T-helper 22 cell (primary cell): ENCODE measurements at places on chromosomes 4 and X.

GRCh38 chrX:132622130-132622529, 133.3 kb upstream of the MBNL3 start:
- no peak for DNase-seq

DNA sequence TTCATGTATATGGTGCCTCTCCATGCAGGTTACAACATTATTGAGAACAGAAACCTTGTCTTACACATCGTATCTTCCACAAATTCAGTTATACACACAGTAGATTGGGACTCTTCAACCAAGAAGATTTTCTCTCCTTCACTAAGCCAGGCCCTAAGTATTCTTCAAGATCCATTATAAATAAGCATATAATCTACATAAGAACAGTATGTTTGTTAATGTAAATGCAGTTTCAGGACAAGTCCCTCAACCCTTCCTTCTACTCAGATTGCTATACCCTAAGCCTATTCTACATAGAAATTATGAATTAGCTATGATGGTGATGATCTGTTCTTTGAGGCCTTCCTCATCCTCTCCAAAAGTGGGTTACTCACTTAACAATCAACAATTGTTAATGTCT, 41.2 kb downstream of the COL4A6 start:
- DNase-seq, result no peak

GRCh38 chr4:184968784-184969201, 49.5 kb upstream of the HELT start:
- DNase-seq, result no peak

DNA sequence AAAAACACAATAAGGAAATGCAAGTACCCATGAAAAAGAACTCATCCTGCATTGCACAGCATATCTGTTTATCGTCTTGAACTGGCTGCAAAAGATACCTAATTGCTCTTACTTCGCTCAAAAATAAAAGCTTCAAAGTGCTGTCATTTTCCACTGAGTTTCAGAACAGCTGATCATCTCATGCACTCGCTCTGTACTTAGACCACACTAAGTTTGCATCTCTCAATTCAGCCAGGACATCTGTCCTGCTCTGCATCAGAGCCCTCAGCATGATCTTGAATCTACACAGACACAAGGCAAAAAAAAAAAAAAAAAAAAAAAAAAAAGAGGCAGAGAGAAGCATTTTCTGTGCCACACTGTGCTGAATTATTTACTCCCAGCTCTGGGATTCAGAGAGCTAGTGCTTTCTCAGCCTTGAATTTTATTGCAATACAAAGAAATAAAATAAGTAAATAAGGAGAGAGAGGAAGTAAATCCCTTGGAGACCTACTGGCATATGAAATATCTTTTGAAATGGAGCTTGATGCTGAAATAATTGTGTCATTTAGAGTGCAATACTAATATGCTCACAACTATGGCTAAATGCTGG, 81.3 kb downstream of the PPP1R2C start:
- no peak for DNase-seq

DNA sequence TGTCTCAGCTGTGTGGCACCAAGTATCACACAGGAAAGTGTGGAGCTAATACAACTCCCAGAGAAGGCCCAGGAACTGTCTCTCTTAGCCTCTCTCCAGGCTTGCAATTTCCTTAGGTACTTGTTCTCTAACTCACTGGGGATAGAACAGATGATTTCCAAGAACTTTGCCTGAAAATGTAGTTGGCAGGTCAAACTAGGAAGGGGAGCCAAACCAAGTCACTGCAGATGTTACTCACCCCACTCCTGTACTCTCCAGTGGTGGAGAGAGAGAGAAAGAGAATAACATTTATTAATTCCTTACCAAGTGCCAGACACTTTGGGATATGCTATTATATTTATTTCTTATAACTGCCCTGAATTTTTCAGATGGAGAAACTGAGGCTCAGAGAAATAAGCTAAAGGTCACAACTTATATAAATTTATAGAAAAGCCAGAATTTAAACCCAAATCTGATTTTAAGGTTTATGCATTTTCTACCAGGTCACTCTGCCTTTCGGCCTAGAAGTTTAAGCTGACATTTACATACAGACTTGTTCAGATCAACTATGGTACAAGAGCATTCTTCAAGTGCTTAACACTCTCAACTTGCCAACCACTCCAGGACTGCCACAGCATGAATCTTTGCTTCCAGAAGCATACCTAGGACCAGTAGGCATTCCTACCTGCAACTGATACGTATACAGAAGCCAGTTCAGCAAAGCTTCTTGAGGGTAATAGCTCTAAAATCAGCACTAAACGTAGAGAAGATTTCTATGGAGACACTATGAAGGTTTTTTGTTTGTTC, 248.6 kb upstream of the ETNPPL start:
- no peak for DNase-seq

GRCh38 chr4:140300271-140300970, 73.0 kb upstream of the SCOC start:
- DNase-seq, result no peak

GRCh38 chr4:156884183-156884582, 87.4 kb downstream of the PDGFC start:
- no peak for DNase-seq

DNA sequence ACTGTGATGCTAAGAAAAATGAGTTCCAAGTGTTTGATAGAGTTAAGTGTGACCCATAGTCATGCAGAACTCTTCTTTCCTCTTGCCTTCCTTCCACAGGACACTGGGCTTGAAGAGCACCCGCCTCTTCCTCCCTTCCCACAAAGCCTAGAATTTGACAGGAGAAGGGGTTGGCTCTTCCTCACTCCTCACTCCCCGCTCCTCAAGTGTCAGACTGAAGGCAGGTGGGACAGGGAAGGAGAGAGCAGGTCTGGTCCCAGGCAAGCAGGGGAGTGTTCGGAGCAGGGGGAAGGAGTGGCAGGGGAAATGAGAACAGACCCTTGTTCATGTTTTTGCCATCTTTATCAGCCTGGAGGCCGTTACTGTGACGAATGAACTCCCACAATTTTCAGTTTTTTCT, 10.7 kb downstream of the MAGED2 start:
- no peak for DNase-seq

- peak; percentile 23 for DNase-seq
Observed at GRCh38 chrX:45758738-45759397, 558.2 kb upstream of the DIPK2B start.

GRCh38 chrX:151177141-151178027, 1.0 kb downstream of the GPR50 start:
- no peak for DNase-seq

DNA sequence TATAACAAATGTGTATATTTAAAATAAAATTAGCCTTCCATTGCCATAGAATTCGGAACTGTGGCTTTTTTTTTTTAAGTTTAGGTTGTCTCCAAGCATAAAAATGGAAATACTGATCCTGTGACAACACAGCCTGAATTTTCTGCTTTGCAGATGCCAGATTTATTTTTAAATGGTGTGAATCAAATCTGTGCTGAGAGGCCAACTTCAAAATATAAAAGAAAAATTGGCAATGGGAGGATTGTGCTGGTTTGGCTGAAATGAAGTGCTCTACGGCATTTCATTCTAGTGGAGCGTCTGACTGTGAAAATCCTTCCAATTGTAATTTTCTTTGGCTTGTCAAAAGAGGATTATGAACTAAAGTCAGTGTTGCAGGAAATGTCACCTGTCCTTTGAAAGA, 580.3 kb upstream of the ZFP42 start:
- DNase-seq, result no peak

DNA sequence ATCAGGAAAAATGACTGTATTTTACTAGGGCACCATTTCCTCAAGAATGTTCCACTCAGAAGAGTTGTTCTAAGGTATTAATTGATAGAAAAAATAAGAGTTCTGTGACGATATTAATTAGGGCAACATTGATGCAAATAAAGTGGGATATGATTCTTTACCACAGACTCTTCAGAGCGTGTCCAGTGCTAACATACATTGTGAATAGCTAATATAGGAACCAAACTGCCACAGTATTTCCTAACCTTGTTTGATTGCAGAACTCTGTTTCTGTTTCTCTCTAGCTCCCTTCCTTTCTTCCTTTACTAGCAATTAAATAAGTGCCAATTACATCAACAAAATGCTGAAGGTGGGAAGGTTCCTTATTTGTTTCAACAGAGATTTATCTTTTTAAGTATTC, 154.1 kb upstream of the CPEB2 start:
- no peak for DNase-seq

DNA sequence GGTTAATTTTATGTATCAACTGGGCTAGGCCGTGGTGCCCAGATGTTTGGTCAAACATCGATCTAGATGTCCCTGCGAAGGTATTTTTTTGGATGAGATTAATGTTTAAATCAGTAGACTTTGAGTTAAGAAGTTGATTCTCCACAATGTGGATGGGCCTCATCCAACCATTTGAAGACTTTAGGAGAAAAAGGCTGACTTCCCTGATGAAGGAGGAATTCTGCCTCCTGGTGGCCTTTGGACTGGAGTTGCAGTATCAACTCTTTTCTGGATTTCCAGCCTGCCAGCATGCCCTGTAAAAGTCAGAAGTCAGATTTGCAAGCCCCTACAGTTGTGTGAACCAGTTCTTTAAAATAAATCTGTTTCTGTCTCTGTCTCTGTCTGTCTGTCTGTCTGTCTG, 91.4 kb downstream of the STK32B start:
- DNase-seq, result no peak

GRCh38 chr4:184895012-184895695, 69.4 kb upstream of the ACSL1 start:
- no peak for DNase-seq

- no peak for DNase-seq
Observed at GRCh38 chrX:74788545-74789086, 136.6 kb downstream of the NEXMIF start.

DNA sequence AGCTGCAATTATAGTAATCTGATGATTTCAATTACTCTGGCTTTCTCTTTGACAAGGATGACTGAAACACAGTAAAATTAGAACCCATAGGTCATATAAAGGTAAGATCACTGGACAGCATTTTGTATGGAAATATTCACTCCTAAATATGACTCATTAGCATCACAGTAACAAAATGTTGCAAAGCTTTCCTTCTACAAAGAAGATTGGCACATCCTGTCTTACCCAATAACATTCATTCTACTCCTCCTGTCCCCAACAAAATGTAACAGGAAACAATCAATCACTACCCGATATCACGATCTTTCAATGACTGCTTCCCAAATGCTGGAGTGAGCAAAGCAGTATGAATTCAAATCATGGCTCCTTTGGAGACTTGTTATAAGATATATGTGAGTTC, 95.3 kb downstream of the FANCB start:
- no peak for DNase-seq

GRCh38 chrX:69319376-69319775, 154.1 kb upstream of the PJA1 start:
- no peak for DNase-seq

DNA sequence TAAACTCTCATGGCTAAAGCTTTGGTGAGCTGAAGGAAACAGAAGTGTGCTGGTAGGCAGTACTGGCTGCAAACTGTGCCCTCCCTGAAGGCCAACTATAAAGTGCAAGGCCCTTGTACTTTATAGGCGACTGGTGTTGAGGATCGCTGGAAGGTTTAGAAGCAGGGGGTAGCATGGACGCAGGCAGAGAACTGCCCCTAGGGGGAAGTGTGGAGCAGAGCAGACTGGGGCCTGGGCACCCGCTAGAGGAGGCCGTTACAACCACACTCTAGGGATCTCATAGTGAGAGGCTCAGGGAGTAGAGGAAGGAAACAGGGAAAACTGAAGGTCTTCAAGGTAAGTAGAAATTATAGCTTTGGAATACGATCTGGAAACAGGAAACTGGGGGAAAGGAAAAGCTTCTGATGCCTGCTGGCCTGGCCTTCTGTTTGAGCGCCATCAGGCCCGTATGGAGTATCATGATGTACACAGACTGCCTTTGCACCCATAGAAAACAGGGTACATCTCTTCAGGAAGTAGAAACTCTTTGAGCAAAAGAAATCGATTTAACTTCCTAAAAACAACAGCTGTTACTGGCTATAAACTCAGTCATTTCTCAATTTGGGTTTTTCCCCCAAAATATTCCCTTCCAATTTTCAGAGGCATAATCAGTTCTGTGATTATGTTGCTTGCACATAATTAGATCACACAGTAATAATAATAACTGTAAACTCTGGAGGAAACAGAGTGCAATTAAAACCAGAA, 23.9 kb upstream of the TMSB4X start:
- peak; percentile 40 for DNase-seq

GRCh38 chrX:131818297-131818936, 204.7 kb upstream of the STK26 start:
- DNase-seq, result no peak

- no peak for DNase-seq
Observed at GRCh38 chr4:38715050-38715449, 51.1 kb downstream of the KLF3 start.

DNA sequence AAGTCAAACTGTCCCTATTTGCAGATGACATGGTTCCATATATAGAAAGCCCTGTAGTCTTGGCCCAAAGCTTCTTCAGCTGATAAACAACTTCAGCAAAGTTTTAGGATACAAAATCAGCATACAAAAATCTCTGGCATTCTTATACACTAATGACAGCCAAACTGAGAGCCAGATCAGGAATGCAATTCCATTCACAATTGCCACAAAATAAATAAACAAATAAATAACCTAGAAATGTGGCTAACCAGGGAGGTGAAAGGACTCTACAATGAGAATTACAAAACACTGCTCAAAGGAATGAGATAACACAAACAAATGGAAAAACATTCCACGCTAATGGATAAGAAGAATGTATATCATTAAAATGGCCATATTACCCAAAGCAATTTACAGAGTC, 52.9 kb upstream of the CXCL8 start:
- DNase-seq, result no peak

GRCh38 chr4:45317276-45317675, 590.9 kb upstream of the GNPDA2 start:
- no peak for DNase-seq

- no peak for DNase-seq
Observed at GRCh38 chr4:24244663-24245490, 339.5 kb downstream of the DHX15 start.

GRCh38 chr4:7786517-7786916, 153.1 kb downstream of the AFAP1 start:
- no peak for DNase-seq

GRCh38 chr4:37601531-37601930, 84.6 kb downstream of the RELL1 start:
- DNase-seq, result no peak

GRCh38 chr4:101127176-101127790, 220.0 kb downstream of the PPP3CA start:
- DNase-seq, result no peak

DNA sequence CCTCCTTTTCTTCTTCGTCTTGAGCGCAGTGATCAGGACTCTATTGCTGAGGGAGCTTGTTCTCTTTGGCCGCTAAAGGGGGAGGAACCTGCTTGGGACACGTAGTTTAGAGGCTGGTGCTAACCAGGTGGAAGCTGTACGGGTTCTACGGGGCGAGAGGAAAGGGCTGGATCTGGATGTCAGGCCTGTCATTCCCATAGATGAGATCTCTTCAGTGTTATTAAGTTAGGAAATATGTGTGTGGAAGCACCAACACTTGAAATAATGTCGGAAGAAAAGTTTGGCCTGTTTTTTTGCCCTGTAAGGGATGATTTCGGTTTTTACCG, 643 bp downstream of the SRP72 start:
- DNase-seq, result no peak

GRCh38 chr4:81447566-81448229, 24.0 kb downstream of the RASGEF1B start:
- no peak for DNase-seq

GRCh38 chr4:66197451-66197850, 527.2 kb upstream of the EPHA5 start:
- no peak for DNase-seq

- DNase-seq, result no peak
Observed at GRCh38 chrX:148459343-148459742, 41.1 kb upstream of the AFF2 start.
